Stimulated activated CD4-positive, alpha-beta T cell treated with anti-CD3 and anti-CD28 coated beads, TNF-alpha, amount 100 ng/mL, for 48 hours (primary cell): ENCODE measurements at places on chromosomes 2 and 18.
A peak's percentile ranks its signal among the peaks of the same experiment; 100 is the strongest.

DNA sequence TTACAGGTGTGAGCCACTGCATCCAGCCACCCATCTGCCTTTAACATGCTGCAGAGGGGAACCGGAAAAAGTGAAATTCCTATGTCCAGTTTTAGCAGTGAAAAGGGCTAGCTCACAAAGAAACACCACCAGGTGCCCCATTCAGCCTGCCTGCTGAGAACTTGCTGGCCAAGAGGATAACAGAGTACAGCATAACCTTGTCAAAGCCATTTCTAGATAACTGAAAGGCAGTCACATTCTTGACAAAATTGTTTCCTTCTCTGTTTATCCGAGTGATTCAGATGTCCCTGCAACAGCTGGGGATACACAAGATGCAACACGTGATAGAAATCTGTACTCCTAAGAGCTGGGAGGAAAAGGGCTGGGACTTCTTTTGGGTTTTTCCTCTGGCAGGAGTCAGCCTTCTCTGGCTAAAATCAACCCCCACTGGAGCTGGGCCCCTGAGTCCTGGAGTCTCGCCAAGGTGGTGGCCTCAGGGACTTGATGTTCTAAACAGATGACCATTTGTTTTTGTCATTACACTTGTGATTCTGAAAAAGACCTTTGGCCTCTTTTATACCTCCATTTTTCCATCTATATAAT is 505.4 kb downstream of the BCL11A start:
- DNase-seq: no peak

DNA sequence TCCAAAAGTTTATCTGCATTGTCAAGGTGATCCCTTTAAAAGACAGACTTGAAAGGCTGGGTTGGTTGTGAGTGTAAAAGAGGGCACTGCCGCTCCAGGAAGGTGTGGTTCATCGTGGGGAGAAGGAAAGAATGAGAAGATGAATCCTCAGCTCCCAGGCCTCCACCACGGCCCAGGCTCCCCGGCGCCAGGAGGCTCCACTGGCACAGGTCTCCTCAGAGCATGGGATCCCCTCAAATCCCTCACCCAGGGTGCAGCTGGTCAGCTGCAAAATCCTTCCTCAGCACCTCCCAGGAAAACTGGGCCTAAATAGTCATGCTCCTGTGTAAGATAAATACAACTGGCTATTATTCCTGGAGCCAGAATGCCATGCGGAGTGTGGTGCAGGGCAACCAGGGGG is 221.1 kb downstream of the ZNF516 start:
- no peak for DNase-seq

- DNase-seq: no peak
Observed at GRCh38 chr2:201194097-201194496, 11.2 kb downstream of the CASP10 start.

DNA sequence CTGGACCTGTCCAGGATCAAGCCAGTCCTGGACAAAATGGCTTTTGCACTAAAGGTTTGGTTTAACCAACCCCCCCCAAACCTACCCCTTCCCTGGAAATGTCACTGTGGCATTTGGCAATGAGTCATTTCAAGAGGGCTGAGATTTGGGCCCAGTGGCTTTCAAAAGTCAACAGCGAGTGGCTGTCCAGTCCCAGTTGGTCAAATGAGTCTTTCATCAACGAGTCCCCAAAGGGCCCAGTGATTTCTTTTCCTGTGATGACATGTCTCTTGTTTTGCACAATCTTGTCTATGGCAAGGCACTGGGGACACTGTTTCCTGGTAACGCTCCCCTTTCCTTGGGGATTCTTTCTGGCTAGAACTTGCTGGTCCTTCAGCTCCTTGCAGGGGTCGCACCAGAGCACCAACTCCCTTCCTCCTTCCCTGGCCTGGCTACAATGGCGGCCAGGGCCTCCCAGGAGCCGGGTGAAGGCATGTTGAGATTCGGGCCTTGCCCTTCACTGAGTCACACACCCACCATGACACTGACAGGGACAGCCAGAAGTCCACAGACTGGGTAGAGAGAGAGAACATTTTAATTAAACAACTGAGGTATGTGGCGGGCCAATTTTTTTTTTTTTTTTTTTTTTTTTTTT is 87.2 kb downstream of the SMAD7 start:
- DNase-seq: no peak

- DNase-seq: no peak
Observed at GRCh38 chr2:160388464-160389263, 104.9 kb downstream of the RBMS1 start.

- no peak for DNase-seq
Observed at GRCh38 chr2:170721678-170722077, 6.5 kb downstream of the SP5 start.

- no peak for DNase-seq
Observed at GRCh38 chr2:217903859-217904613, 98.8 kb downstream of the TNS1 start.

GRCh38 chr18:26555804-26556553 is 7.6 kb upstream of the KCTD1 start:
- DNase-seq: no peak

GRCh38 chr2:214138779-214139178 is 272.1 kb upstream of the VWC2L start:
- DNase-seq: no peak

GRCh38 chr18:8301427-8302172 is 307.6 kb upstream of the RAB12 start:
- DNase-seq: no peak

GRCh38 chr2:218983934-218984238 is 1.1 kb downstream of the FEV start:
- DNase-seq: no peak

DNA sequence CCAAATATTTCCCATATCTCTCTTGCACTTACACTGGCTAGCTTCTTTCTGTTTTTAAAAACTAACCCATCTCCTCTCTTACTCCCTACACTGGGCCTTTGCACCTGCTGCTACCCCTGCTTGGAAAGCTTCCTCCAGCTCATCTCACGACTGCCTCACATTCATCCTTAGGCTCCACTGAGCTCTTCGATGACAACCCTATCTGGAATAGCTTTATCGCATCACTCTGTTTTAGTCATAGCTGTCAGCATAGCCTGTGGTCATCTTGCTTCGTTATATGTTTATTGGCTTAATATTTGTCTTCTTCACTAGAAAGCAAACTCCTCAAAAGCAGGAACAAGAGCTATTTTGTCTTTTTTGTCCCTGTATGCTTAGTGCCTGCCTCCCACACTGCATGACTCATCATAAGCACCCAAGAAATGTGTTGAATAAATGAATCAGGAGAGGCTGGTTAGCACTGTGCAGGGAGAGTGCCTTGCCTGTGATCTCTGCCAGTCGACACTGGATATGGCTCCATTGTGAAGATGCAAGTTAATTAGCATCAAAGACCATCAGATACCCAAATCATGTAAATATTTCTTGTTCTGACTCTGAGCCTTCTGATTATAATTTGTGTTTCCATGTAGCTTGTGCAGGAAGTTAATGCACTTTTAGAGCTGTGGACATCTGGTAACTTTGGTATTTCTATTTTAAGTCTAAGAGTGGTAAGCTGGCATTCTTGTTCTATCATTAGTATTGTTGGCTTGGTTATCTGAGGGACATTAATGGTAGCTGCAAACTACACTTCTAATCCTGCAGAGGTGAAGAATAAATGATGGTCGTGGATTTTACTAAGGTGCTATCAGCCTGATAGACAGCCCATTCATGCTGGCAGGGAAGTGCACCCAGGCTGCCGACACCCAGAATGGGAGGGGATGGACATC is 10.3 kb upstream of the DYTN start:
- peak; percentile 4 for DNase-seq

DNA sequence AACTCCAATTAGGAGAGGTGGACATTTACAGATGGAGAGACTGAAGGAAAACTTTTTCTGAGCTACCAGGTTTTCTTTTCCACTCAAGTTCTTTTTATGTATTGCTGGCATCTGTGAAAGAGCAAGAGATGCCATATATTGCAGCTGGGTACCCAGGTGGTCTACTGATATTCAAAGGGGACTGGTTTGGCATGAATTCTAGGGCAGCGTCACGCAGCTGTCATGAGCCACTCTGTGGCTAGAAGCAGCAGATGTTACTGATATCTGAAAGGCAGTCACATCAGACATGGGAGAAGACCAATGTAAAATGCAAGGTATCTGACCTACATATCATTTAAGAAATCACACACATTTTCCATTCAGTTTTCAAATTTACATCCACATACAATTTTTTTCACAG is 408.8 kb downstream of the GALNT13 start:
- DNase-seq: no peak

GRCh38 chr2:127149384-127149783 is 42.4 kb upstream of the BIN1 start:
- no peak for DNase-seq

GRCh38 chr2:182767578-182767977 is 51.5 kb downstream of the DNAJC10 start:
- no peak for DNase-seq

GRCh38 chr2:110865188-110865587 is 132.8 kb downstream of the ACOXL start:
- DNase-seq: no peak

DNA sequence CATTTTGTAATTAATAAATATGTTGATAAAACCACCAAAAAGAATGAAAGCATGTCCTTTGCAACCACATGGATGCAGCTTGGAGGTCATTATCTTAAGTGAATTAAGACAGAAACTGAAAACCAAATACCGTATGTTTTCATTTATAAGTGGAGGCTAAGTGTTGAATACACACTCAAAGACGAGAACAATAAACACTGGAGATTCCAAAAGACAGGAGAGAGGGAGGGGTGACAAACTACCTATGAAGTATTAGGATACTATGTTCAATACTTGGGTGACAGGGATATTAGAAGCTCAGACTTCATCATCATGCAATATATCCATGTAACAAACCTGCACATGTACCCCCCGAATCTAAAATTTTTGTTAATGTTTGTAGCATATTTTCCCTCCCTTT is 7.0 kb downstream of the ERLEC1 start:
- no peak for DNase-seq

DNA sequence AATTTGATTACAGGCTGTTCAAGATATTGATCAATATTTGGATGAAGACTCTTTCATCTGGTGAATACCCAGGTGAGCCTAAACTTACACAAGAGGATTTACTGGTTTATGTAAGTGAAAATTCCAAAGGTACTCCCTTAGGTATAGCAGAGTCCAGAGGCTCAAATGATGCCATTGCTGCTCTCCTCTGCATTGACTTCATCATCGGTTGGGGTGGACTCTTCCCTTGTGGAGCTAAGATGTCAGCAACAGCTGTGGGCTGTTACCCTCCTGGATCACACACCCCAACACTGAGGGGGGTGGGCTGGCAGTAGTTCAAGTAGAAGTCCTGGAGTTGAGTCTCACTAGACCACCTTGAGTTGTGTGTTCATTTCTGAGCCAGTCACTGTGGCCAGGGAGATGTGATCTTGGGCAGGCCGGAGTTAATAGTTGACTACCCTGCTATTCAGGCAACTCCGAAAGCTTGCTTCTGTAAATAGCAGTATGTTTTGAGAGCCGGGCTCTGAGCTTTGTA is 236.9 kb downstream of the PTPRM start:
- no peak for DNase-seq

- no peak for DNase-seq
Observed at GRCh38 chr18:76388261-76388660, 106.8 kb downstream of the ZNF516 start.

DNA sequence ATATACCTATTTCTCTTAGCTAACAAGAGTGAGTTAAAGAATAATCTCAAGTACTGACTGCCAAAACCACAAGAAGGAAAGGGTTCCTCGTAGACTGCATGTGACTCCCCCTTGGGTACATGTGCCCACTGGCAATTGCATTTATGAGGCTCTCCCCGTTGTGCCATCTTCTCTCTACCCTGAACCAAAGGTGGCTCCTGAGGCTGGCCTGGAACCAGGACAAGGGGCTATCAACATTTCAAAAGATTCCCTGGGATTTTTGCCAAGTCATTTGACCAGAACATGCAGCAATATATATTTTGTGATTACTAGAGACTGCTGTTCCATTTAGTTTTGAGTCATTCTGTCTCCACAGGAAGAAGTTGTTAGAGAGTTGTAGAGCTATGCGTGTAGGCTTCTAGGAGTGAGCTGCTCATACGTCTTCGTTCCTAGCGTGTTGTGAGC is 45.8 kb downstream of the LAMA3 start:
- DNase-seq: no peak

GRCh38 chr2:649426-650342 is 27.5 kb downstream of the TMEM18 start:
- DNase-seq: no peak

DNA sequence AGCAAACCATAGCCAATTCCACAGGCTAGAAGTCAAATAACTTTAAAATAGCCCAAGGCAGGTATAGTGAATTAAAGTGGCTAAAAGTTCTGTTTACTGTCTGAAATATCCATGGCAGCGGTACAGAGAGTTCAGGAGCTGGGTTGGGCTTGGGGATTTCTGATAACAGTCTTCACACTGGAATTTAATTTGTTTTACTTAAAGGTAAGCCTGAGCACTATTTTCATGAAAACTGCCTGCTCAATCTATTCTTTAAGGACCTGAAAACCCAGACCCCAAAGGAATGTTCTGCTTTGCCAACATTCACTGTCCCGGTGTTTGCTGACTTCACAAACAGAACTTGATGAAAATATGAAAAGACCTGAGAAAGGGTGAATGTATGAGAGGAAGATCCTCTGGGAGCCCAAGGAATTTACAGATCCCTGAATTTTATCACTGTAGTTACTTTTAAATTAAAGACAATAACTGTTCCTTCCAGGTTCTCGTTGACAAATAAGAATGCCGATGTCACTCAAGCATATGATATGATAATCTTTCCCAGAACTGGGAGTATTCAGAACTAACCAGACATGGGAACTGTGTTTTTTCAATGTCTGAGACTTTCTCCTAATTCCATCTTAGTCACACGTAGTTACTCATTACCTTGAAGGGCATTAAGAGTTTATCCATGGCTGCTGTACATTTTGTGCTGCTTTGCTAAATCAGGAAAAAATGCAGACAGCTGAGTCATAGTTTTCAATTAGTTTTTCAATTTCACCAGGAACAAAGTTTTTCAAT is 28.3 kb upstream of the ITGB6 start:
- DNase-seq: no peak

GRCh38 chr2:133369901-133370658 is 198.2 kb downstream of the NCKAP5 start:
- no peak for DNase-seq

DNA sequence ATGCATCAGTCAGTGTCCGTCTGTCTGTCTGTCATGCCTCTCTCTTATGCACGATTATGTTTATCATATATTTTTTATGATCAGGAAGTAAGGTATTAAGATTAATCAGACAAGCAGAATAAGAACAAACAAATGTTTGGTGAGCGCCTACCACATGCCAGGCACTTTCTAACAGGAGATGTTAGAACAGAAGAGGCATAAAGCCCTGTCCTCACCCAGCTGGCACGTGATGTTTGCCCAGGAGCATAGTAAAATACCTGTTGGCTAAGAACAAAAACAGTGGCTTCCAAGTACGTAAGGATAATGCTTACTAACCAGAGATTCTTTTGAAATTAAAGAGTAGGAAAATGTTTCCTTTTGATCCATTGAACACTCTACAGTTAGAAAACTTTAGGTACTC is 380.2 kb upstream of the RAB12 start:
- no peak for DNase-seq
